Stimulated activated CD8-positive, alpha-beta memory T cell treated with anti-CD3 and anti-CD28 coated beads, Interleukin-15, amount 100 ng/mL, for 4 hours (primary cell): ENCODE measurements at places on chromosomes 7 and 10.

GRCh38 chr10:3117486-3117885 lies 50.1 kb downstream of the PFKP start:
- DNase-seq: no peak

- DNase-seq: no peak
Observed at GRCh38 chr7:36951257-36951697, 227.0 kb upstream of the AOAH start.

- no peak for DNase-seq
Observed at GRCh38 chr7:135512135-135512887, 2.4 kb upstream of the CNOT4 start.

- no peak for DNase-seq
Observed at GRCh38 chr10:92801978-92802872, 46.1 kb upstream of the EXOC6 start.

DNA sequence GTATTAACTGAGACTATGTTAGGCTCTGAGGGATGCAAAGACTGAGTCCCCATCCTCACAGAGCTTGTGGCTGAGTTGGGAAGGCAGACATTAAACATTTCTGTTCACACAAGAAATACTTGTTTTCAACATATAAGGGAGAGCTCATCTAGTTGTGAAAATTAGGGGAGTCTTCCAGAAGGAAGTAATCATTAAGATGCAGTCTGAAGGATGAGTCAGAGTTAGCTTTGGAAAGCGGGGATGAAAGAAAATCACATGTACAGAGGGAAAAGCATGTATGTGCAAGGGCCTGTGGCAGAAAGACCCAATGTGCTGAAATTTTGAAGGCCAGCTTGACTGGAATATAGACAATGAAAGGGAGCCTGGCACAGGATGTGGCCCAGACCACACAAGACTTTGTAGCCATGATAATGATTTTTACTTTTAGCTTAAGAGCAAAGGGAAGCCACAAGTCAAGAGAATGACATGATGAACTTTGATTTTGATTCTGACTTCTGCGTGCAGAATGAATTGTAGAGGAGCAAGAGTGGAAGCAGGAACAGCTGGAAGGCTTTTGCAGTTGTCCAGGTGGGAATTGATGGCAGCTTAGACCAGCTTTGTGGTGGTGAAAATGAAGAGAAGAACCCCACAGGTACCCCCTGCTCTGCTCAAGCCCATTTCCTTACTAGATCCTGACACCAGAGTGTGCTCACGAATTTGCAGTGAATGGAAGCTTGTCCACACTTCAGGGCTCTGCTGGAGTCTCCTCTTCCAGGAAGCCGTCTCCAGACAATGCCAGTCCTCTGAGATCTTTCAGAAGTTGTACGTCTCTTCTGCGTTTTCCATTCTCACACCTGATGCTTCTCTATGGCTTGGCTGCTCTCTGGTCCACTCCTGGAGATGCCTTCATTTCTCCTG lies 115.6 kb downstream of the ATXN7L1 start:
- DNase-seq: no peak

DNA sequence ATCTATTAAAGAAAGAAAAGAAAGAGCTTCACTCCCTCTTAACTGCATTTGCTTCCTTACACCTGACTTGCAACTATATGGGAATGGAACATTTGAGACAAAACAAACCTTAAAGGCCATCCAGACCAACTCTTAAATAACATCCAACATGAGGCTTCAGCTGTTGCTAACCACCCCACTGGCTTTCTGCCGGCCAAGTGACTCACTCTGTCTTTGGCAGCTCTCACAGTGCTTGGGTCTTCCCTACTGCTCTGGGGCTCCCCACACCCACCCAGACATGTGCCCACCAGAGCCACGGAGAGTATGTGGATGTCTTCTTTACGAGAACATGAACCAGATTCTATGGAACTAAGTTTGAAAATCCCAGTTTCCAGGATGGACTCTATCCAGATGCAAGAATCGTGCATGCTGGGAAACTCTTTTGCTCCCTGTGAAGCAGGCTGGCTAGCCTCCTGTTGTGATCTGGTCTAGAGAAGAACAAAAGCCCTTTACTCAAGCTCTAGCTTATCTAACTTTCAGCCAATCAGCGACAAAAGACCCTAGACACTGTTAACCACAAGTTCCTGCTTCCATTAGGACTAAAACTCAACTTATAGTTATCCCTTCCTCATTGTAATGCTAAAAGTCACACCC lies 245.7 kb downstream of the TCERG1L start:
- no peak for DNase-seq

DNA sequence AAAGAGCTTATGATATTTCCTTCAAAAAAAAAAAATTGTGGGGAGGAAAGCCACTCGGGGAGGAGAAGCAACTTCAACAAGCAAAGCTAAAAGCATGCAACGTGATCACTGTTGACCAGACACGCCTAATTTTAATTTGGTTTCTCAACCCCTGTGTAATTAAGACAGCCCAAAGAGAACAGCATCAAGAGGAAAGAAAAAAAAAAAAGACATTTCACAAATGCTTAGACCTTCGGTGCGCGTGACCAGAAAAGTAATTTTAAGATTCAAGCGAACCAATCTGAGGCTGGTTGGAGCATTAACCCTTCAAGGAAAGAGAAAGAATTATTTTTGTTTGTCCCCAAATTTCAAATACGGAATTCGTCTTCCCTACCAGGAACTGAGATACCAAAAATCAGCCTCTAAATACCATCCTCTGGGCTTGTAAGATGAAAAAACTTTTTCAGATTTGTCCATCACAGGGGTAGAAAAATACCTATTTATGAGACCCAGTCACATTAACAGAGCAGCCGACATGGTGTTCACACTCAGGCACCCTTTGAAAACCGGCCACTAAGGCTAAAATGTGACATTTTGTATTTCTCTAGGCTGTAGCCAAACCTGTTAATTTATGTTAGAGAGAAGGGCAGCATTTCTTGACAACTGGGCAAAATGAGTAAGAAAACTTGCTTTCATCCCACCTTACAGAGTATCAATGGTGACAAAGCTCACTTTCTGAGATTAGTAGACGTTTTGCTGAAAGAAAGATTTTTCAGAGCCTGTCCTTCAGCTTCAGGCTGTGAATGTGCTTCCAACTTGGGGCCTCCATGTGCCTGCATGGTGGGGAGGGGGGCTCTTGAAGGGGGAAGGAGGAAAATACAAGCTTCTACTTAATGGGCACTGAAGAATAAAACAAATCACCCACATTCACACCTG lies 179.9 kb upstream of the KLF14 start:
- no peak for DNase-seq

GRCh38 chr10:22712956-22713852 lies 1.2 kb downstream of the PIP4K2A start:
- peak; percentile 11 for DNase-seq

DNA sequence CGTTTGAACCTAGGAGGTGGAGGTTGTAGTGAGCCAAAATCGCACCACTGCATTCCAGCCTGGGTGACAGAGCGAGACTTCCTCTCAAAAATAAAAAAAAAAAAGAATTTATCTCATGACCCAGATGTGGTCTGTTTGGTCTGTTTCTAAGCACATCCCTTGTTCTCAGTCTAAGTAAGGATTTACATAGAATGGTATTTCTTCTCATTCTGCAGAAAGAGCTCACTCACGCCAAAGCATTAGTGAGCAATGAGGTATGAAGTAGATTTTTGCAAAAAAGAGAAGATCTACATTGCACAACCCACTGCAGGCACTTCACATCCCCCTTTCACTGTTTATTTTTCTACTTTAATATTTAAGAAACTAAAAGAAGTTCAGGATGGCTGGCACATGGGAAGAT lies 76.5 kb upstream of the FGL2 start:
- no peak for DNase-seq

- no peak for DNase-seq
Observed at GRCh38 chr7:4185136-4185535, 497.0 kb upstream of the FOXK1 start.

- DNase-seq: no peak
Observed at GRCh38 chr7:47698386-47698785, 116.5 kb upstream of the TNS3 start.

DNA sequence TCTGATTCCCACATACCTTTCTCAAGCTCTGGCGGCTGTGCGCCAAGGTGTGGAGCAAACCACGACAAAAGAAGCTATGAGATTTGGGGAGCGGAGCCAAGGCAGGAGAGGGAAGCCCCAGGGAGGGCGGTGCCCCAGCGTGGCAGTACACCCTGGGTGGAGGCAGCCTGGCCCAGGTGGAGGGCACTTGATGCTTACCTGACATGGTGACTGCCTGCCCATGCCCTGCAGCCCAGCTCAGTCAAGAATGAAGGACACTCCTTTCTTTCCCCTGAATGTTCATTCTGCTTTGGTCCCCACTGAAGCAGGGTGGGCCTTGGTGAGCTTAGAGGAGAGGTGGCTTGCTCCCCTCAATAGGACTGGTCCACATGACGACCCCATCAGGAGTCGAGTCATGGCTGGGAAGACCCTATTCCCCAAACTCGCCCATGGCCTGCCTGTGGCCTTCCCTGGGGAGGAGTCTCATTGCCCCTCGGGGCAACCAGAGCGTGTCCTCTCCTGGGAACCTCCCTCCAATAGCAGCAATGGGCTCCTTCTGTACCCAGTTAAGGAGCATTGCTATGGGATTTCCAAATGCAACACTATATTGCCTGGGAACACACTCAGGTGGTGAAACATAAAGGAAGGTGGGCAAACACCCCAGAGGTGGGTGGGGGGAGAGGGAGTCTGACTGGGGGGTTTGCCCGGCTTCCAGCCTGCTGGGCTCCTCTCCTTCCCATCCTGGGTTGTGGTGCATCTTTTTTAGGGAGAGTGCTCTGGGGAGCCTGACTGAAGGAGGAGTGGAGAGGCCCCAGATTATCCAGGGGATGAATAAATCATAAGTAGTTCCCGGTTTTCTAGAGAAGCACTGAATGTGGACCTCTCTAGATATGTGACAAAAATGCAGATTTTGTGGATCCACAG lies 22.7 kb downstream of the RAMP3 start:
- DNase-seq: no peak

DNA sequence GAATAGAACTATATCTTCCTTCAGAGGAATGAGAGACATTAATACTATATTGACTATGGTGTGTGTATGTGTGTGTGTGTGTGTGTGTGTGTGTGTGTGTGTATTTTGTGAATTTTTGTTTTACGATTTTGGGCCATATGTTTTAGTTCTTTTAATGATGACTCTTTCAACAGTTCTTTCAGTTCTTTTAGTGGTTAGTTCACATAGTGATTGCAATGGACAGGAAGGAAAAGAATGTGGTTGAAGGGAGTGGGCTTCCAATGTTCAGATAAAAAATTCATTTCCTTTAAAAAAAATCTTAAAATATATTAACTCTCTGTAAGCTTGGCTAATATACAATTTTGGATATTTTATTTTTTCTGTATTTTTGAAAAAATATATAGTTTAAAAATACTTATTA lies 315.7 kb upstream of the DGKB start:
- no peak for DNase-seq

- DNase-seq: no peak
Observed at GRCh38 chr7:20458521-20458920, 127.8 kb downstream of the ITGB8 start.

- no peak for DNase-seq
Observed at GRCh38 chr10:102121739-102122372, 1.7 kb upstream of the LDB1 start.

DNA sequence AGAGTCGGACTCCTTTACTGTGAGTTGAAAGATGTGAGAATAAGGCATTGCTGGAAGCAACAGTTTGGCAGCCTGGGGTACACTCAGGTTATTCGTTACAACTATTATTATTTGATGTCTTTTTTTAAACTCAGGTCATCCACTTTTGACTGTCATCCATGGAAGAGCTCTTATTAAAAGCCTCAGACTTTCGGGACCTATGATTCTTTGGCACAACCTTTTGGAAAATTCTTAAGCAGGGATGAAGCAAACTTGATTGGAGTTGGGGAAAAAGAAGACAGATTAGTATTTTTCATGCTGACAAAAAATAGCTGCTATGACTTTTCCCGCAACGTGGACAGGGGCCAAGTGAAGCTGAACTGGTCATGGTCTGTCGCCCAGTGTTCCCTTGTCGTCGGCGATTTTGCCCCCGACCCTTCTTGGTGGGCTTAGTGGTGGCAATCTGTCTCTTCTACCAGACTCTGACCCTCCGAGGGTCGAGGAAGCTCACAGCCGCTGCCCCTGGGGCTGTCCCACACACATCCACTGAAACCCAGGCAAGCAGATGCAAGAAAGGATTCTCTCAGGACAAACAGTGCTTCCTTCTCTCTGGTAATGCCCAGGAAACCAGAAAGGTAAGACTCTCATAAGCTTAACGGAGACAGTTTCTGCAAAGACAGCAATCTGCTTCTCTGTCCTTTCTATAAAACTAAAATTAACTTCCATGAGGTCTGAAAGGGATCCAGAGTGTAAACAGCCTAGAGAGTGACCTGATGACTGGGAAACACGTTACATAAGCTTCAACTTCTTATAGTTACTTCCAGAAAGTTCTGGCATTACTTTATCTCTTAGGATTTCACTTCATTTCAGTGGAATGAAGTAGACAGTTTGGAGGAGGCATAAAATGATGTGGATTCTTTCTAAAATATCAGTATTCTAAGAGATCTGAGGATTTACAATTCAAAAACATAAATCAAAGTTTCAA lies 1.0 kb downstream of the CPED1 start:
- DNase-seq: no peak

DNA sequence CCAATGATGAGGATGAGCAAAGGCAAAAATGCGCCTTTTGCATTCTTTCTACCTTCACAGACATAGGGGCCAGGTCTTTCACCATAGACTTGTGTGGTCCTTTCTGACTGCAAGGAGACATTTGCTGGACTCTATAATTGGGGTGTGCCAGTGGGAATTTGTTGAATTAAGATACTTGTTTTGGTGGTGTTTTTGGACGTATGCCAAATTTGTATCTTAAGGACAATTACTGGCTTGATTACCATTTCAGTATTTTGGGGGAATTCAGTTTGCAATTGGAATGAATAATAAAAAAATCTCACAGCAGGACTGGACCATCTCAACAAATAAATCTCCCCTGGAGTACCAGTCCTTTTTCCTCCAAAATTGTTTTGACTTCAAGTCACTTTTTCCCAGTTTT lies 47.9 kb downstream of the SND1 start:
- DNase-seq: no peak

DNA sequence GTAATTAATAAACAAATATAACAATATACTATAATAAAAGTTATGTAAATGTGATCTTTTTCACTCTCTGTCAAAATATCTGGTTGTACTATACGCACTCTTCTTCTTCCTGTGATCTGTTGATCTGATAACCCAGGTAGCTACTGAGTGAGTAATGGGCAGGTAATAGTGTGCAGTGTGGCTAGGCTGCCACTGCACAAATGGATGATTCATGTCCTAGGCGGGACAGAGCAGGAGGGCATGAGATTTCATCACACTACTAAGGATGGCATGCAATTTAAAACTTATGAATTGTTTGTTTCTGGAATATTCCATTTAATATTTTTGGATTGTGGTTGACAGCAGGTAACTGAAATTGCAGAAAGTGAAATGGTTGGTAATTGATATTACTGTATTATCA lies 44.5 kb downstream of the TAS2R16 start:
- no peak for DNase-seq

DNA sequence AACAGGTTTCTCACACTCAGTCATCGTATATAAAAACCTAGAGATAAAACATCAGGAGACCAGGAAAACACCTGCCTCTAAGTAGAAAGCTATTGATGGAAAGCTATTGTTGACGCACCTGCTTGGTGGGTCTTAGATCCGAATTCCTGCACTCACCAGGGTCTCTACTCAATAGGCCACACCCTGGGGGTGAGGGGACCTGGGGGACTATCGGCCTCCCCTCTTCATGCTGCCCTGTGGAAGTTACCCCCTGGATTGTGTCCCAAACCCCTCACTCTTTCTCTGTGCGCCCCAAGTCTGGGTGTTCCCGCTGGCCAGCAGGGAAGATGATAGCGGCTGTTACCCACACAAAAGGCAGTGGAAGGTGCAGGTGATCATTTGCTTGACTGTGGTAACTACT lies 313.0 kb downstream of the WDR37 start:
- no peak for DNase-seq
